ENCODE measurements at places on chromosomes 4 and X. TPM values are rescaled to one million over a fixed set of nuclear protein-coding genes. Genes with fewer than 3 reads are reported as not detected.

GRCh38 chr4:145797278-145797677 lies 117.3 kb downstream of the C4orf51 start:
- no peak overlapping the region for H3K27ac ChIP-seq
- H3K4me3 ChIP-seq = no peak overlapping the region
- peaks cover 12% of the 10 kb centered on the region for H3K4me1 ChIP-seq
- DNase-seq = no peak
- H3K36me3 ChIP-seq = peaks cover 5% of the 10 kb centered on the region

GRCh38 chrX:47958761-47959342 lies 44.9 kb downstream of the ZNF182 start:
- peaks cover 4% of the 10 kb centered on the region for H3K27me3 ChIP-seq
- no peak overlapping the region for H3K27ac ChIP-seq
- no peak for DNase-seq
- no peak overlapping the region for H3K4me3 ChIP-seq
- H3K36me3 ChIP-seq = no peaks in the 10 kb centered on the region

DNA sequence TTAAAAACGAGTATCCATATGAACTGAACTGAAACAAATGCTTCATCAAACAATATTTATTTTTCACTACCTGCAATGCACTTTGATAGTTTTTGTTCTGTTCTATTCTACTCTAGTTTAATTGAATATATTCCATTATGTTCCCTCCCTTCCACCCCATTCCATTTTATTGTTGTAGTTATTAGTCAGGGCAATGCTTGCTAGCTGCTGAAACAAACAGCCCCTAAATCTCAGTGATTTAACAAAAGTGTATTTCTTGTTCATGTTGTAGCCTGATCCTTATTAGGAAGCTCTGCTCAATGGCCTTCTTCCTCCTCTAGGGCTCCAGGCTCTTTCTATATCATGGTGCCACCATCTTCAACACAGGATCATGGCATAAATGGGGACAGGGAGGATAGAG lies 122.3 kb upstream of the RAI2 start:
- no peaks in the 10 kb centered on the region for H3K27me3 ChIP-seq
- H3K4me1 ChIP-seq = no peaks in the 10 kb centered on the region
- no peaks in the 10 kb centered on the region for H3K36me3 ChIP-seq

GRCh38 chr4:184461711-184462441 lies 12.5 kb downstream of the IRF2 start:
- H3K4me3 ChIP-seq = no peak overlapping the region
- peaks cover 37% of the 10 kb centered on the region for H3K4me1 ChIP-seq
- H3K27me3 ChIP-seq = no peaks in the 10 kb centered on the region
- no peak for DNase-seq
- no peak overlapping the region for H3K27ac ChIP-seq

DNA sequence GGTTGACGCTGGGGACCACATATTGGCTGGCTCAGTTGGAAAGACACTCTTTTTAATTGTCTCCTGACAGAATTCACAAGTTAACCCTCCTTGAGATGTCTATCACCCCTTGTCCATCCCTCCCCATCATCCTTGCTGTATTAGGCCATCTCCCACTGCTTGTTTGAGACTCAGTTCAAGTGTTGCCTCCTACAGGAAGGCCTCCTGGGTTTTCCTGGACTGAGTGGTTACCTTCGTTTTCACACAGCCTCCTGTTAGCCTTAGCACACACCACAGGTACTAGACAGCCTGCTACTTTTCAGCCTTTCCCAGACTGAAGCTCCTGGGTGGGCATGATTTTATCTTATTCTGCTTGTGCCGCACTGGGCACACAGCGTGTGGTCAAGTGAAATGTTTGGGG lies 145.3 kb upstream of the STX18 start:
- peaks cover 2% of the 10 kb centered on the region for H3K4me1 ChIP-seq
- H3K27ac ChIP-seq = no peak overlapping the region
- peaks cover 9% of the 10 kb centered on the region for H3K27me3 ChIP-seq
- DNase-seq = no peak

DNA sequence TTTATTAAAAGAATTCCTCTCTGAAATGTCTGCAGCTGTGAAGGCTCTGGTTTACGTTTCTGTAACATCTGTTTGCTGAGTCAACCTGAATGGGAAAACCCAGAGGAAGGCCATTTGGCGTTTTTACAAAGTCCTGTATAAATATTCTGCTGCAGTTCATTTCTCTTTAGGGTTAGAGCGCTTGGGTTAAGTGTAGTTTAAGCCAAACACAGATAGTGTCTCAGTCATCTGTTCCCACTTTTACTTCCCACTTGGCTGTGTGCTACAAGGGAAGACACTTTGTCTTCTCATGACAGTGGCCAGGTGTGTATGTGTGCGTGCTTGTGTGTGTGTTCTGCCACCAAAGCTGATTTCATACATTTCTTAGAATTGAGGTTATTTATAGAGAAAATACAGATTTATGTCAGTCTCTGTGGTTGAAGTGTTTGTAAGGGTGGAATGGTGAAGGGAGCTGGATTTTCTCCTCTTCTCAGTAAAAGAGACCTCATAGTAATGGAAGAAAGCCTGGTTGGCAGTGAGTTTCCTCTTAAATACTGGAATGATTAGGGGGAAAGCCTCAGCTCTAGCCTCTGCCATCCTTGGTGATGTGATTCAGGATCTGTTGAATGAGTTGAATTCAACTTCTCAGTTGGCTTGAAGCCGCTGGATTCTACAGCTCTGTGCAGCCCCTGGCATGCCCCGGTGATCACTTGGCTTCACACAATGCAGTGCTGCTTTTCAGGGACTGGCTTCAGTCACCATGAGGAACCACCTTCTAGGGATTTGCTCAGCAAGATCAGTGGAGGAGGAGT lies 50.6 kb downstream of the JADE1 start:
- H3K27ac ChIP-seq = peak overlapping the region; percentile 79
- H3K27me3 ChIP-seq = no peaks in the 10 kb centered on the region
- peaks cover 69% of the 10 kb centered on the region for H3K4me1 ChIP-seq

The MAGIX gene
- total RNA-seq = 1.0 TPM

The FGFBP1 gene
- not detected for total RNA-seq

All from HFFc6 (cell line).